Muscle of leg (tissue), 16 donors: ENCODE measurements at places on chromosomes 5 and 9. TPM values are rescaled to one million over a fixed set of nuclear protein-coding genes. Genes with fewer than 3 reads are reported as not detected.

The ADAMTS12 gene
- total RNA-seq, result 23.9 TPM

The TMEM215 gene
- total RNA-seq, result 0.66 TPM

The GARIN3 gene
- not detected for total RNA-seq

The FGF1 gene
- 5.5 TPM for total RNA-seq

The BNC2 gene
- total RNA-seq, result 24.0 TPM

The SLIT3 gene
- 7.4 TPM for total RNA-seq

The CDH10 gene
- 0.35 TPM for total RNA-seq

The C9orf153 gene
- 0.49 TPM for total RNA-seq

The PNPLA7 gene
- total RNA-seq, result 0.80 TPM

The DRD1 gene
- under 0.01 TPM for total RNA-seq

The FNBP1 gene
- 23.7 TPM for total RNA-seq

The GRXCR2 gene
- not detected for total RNA-seq

The NCBP1 gene
- 27.8 TPM for total RNA-seq

The CDC25C gene
- 4.0 TPM for total RNA-seq

The KLF9 gene
- 1.4 TPM for total RNA-seq

The CBY3 gene
- total RNA-seq, result not detected

The PCDHAC2 gene
- total RNA-seq, result 1.9 TPM

The SLC6A19 gene
- not detected for total RNA-seq

The GFPT2 gene
- total RNA-seq, result 11.3 TPM

The HTR4 gene
- not detected for total RNA-seq

The CA9 gene
- total RNA-seq, result 0.49 TPM

The FOXI1 gene
- not detected for total RNA-seq

The NDFIP1 gene
- total RNA-seq, result 46.8 TPM

The IFNA2 gene
- total RNA-seq, result 0.09 TPM

The LRRTM2 gene
- total RNA-seq, result 1.0 TPM

The HK3 gene
- total RNA-seq, result 0.75 TPM

The RASGEF1C gene
- total RNA-seq, result 2.4 TPM

The PCDHB2 gene
- total RNA-seq, result 3.2 TPM

The PCDHB16 gene
- total RNA-seq, result 2.1 TPM

The ADGRD2 gene
- not detected for total RNA-seq

The ALDOB gene
- total RNA-seq, result 0.40 TPM

The FXN gene
- total RNA-seq, result 5.1 TPM

The CD14 gene
- total RNA-seq, result 32.1 TPM

The ZNF483 gene
- total RNA-seq, result 3.1 TPM

The RGMB gene
- 29.5 TPM for total RNA-seq

The ZNF300 gene
- 11.0 TPM for total RNA-seq

The JAKMIP2 gene
- 2.0 TPM for total RNA-seq

The PLAA gene
- 16.8 TPM for total RNA-seq

The MRPL50 gene
- total RNA-seq, result 16.6 TPM

The ROPN1L gene
- 0.13 TPM for total RNA-seq

The IRX2 gene
- total RNA-seq, result 0.18 TPM

The C9 gene
- total RNA-seq, result 0.22 TPM

The WASHC1 gene
- 17.2 TPM for total RNA-seq

The CARD9 gene
- total RNA-seq, result 1.2 TPM

The GCNT4 gene
- 0.04 TPM for total RNA-seq

The SPATA9 gene
- total RNA-seq, result 0.71 TPM

The PGM5 gene
- total RNA-seq, result 61.0 TPM

The INSL6 gene
- total RNA-seq, result not detected

The EGR1 gene
- 31.6 TPM for total RNA-seq

The PHYHD1 gene
- total RNA-seq, result 23.9 TPM

The ST8SIA4 gene
- total RNA-seq, result 9.3 TPM

The PROB1 gene
- total RNA-seq, result 18.8 TPM

The PDZD2 gene
- 4.6 TPM for total RNA-seq

The BDP1 gene
- total RNA-seq, result 24.2 TPM
